Stromal cell of bone marrow (primary cell): ENCODE measurements at places on chromosomes 11 and 22.

DNA sequence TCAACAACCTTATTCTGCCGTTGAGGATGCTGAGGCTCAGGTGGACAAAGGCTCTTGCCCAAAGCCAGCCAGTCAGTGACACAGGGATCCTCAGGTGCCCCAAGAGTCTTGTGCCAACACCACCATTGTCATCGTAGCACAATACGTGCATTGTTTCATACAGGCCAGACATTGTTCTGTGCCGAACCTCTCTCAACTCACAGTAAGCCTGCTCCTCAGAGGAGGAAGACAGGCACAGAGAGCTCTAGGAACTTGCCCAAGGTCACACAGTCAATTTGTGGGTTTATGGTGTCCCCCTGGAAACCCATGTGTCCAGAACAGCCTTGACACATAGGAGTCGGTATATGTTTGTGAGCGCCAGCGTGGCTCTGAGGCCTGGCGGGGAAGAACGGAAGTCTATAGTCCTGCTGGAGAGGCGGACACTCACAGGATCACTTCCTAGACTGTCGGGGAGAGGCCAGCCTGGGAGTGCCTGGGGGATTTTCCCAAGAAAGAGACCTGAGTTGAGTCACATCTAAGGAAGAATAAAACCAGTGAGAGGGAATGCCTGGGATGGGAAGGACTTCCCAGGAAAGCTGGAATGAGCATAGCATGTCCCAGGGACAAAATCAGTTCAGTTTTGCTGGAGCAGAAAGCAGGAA, 20.2 kb downstream of the LIF start:
- DNase-seq, result no peak

GRCh38 chr22:38228873-38229740, 27.3 kb downstream of the MAFF start:
- DNase-seq, result peak; percentile 48

DNA sequence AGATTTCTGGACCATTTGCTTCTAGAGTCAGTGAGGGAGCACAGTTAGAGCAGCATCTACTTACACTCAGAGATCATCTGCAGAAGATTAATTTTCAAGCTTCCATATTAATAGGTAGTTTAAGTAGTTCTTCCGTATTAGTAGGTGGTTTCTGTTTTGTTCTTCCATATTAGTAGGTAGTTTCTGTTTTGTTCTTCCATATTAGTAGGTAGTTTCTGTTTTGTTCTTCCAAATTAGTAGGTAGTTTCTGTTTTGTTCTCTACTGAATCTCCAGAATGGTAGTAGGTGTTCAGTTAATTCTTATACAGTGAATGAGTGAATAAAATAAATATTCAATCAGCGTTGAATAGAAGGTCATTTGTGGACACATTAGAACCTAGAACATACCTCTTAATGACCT, 175.7 kb downstream of the TMEM135 start:
- DNase-seq, result no peak

GRCh38 chr22:38175206-38176118, 6.2 kb downstream of the PLA2G6 start:
- DNase-seq, result no peak

GRCh38 chr11:118051136-118051610, 25.7 kb upstream of the TMPRSS4 start:
- DNase-seq, result no peak

GRCh38 chr11:6745018-6745417, 26.8 kb downstream of the OR2AG2 start:
- no peak for DNase-seq

DNA sequence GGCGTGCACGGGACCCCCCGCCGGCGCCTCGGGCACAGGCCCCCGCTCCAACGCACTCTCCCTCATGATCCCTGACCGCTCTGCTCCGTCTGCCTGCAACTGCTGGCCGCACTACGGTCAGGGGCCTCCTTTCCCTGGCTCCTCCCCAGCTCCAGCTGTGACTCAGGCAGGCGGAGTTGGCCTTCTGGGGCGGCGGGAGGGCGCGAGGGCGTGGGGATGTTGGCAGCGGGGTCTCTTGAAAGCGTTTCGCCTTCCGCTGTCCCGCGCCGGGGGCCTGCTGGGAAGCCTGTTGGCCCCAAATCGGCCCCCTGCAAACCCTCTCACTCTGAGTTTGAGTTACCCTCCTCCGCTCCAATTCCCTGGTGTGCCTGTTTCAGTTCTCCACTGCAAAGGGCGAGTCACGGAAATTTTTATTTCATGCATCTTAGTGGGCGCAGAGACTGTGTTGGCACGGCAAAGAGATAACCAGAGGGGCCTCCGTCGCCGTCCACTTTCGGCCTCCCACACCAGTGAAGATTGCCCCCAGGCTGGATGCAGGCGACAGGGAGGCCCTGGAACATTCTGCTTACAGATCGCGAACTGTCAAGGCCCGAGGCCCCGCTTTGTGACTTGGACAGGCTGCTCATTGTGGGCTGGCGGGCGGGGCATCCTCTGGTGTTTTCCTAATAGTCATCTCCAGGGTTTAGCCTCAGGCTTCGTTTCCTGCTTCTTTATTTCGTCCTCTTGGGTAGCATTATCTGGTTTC, at the start of gene CAVIN3:
TSS of gene CAVIN3 (minus strand) at position 91 of the 745 bp plus-strand sequence. CDS start at position 66, 25 bp downstream.
- peak; percentile 88 for DNase-seq

- no peak for DNase-seq
Observed at GRCh38 chr11:46247659-46248058, 29.8 kb upstream of the CREB3L1 start.

DNA sequence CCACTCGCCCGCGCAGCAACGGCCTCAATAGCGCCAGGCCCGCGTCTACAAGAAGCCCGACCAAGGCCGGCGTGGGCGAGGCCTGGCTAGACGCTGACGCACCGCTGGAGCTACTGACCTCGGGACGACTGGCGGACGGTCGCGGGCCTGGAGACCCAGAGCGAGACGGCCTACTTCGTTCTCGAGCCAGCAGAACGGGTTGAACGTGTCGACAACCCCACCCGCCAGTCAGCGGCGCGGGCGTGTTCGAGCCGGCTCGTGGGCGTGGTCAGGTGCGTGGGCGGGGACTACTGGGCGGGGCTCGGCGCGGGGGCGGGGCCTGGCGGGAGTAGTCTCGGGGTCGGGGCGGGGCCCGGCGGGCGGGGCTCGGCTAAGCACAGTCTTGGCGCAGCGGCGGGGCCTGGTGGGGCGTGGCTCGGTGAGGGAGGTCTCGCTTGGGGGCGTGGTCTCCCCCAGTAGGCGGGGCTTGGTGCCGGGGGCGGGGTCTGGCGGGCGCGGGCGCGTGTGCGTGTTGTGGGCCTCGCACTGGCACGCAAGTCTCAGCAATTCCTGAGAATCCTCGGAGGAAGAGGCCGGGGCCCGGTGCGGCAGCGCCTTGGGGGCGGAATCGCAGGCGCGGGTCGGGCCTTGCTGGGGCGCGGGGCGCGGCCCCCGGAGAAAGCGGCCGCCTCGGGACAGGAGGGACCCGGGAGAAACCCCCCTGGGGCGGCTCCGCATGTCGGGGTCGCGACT, at the start of gene RNH1:
TSS of gene RNH1 (minus strand) at position 248 of the 732 bp plus-strand sequence. CDS start 5,080 bp downstream, outside the sequence.
- DNase-seq, result peak; percentile 86

GRCh38 chr11:64539711-64540427, 51.2 kb upstream of the SLC22A12 start:
- no peak for DNase-seq

DNA sequence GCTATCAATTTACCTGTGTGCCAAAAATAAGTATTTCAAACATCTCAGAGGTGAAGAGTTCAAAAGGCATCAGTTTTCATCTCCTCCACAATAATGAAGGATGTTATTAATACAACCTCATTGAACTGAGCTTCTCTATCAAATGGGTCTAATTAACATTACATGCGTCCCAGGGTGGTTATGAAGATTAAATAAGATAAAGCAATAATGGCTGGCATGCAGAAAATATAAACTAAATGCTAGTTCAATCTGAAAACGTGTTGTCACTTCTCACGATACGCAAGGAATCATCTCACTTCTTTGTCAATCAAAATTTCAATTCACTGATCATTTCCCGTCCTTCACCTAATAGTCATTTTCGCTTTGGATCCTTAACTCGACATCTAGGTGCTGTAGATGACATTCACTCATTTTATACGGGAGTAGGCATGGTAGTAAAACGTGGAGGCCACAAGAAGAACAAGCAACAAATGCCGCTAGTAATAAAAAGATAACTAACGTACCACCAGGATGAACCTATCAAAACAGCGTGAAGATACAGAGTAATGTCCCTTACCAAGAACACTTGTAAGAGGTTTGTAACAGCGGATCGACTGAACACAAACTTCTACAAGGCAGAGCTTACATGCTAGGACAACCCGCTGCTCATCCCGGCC, 918 bp downstream of the CHORDC1 start:
- DNase-seq, result no peak

GRCh38 chr11:117316197-117316961, at the start of gene BACE1:
Gene BACE1, minus strand, starts transcription at chr11:117316256. Its CDS starts 461 bp downstream, at chr11:117315795.
- peak; percentile 83 for DNase-seq

GRCh38 chr11:130209128-130209932, 49.7 kb downstream of the ST14 start:
- no peak for DNase-seq

DNA sequence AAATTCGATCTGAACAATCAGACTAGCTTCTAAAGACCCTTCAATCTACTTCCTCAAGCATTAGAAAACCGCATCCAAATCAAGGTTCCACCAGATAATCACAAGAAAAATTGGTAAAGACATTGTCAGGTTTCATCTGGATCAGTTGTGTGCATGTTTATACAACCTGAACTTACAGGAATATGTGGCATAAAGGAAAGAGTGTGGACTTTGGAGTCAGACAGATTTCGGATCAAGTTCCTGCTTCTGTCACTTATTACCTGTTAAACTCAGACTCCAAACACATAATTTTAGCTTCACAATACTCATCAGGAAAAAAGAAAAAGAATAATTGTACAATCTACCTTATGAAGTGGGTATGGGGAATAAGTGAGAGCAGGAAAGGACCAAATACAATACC, 80.5 kb downstream of the MPPED2 start:
- no peak for DNase-seq

- DNase-seq, result no peak
Observed at GRCh38 chr11:16086229-16086819, 270.0 kb downstream of the SOX6 start.

DNA sequence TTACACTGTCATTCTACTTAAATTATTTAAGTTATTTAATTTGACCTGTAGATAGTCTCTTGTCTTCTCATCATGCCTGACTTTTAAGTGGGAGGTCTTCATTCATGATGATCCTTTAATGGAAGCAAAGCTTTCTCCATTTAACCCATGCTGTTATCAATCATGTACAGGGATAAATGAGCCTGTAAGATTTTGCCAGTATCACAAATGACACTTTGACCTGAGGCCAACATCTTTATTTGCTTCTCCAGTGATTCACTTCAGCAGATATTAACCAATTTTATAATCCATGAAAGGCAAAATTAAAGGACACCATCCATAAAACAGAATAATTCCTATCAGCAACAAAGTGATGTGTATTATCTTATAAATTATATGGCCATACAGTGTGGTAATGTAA, 7.7 kb downstream of the CCDC73 start:
- no peak for DNase-seq

- no peak for DNase-seq
Observed at GRCh38 chr11:31757260-31757835, 53.8 kb downstream of the PAX6 start.

DNA sequence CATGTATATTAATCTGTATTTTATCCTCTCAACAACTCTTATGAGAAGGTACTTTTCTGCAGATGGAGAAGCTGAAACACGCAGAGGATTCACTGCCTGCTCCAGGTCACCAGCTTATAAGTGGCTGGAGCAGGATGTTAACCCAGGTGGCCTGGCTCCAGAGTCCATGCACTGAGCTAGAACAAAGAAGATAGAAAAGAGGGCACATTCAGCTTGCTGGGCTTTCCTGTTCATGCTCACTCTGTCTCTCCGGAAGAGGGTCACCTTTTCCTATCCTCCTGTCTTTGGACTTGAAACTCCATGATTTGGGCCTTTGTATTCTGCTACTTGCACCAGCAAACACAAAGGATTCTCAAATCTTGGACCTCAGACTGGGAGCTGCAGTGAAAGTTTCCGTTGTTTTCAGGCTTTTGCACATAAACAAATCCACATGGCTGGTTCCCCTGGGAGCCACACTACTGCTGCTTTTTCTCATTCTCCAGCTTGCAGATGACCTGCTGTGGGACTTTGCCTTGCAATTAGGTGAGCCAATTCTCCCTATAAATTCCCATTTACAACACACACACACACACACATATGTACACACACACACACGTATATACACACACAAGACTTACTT, 117.3 kb upstream of the GRK3 start:
- DNase-seq, result no peak

- DNase-seq, result no peak
Observed at GRCh38 chr11:111137846-111138245, 107.7 kb upstream of the POU2AF2 start.

- no peak for DNase-seq
Observed at GRCh38 chr22:22815397-22816170, 72.0 kb upstream of the IGLL5 start.

- no peak for DNase-seq
Observed at GRCh38 chr11:44614281-44614775, 48.9 kb downstream of the CD82 start.

- DNase-seq, result no peak
Observed at GRCh38 chr22:46076651-46077339, 73.5 kb upstream of the PPARA start.

GRCh38 chr22:48416396-48417224, 1411.1 kb downstream of the BRD1 start:
- DNase-seq, result no peak

- DNase-seq, result no peak
Observed at GRCh38 chr11:10742460-10743208, 8.4 kb upstream of the CTR9 start.

- DNase-seq, result no peak
Observed at GRCh38 chr11:704781-705645, 1.0 kb upstream of the EPS8L2 start.

DNA sequence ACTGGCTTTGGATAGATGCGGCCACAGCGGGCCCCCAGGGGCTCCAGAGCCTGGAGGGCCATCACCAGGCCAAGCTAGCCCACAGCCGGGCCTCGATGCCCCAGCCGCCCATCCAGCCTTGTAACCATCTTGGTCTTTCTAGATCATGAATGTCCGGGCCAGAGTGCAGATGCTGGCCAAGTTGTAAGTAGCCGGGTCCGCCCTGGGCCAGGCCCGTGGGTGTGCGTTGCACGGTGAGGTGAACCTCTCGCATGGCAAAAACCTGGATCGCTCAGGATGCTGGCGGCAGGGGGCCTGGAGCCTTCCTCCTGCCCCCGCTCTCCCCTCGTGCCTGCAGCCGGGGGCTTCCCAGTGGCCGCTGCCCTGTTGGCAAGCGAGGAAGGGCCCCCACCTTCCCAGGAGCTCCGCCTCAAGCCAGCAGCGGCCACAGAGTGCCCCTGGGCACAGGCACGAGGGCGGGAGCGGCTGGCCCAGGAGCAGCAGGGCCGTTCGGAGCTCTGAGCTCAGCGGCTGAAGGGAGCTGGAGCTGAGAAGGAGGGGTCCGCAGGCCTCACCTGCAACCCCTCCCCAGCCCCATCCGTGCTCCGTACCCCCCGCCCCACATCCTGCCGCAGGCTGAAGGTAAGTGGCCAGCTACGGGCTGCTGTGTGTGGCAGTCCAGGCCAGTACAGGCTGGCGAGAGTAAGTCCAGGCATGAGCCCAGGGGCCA, 10.9 kb upstream of the MRPL23 start:
- no peak for DNase-seq

GRCh38 chr11:106961048-106961447, 57.2 kb downstream of the GUCY1A2 start:
- no peak for DNase-seq
